ENCODE measurements at places on chromosomes 7 and 10. TPM values are rescaled to one million over a fixed set of nuclear protein-coding genes. Genes with fewer than 3 reads are reported as not detected.

The ARMC3 gene
- total RNA-seq: not detected

The ZNF107 gene
- total RNA-seq: 33.1 TPM

The HOXA4 gene
- 2.0 TPM for total RNA-seq

The PHYHIPL gene
- under 0.01 TPM for total RNA-seq

The GRM3 gene
- not detected for total RNA-seq

The RBP4 gene
- 63.5 TPM for total RNA-seq
